ENCODE measurements at places on chromosomes 2 and 18.

DNA sequence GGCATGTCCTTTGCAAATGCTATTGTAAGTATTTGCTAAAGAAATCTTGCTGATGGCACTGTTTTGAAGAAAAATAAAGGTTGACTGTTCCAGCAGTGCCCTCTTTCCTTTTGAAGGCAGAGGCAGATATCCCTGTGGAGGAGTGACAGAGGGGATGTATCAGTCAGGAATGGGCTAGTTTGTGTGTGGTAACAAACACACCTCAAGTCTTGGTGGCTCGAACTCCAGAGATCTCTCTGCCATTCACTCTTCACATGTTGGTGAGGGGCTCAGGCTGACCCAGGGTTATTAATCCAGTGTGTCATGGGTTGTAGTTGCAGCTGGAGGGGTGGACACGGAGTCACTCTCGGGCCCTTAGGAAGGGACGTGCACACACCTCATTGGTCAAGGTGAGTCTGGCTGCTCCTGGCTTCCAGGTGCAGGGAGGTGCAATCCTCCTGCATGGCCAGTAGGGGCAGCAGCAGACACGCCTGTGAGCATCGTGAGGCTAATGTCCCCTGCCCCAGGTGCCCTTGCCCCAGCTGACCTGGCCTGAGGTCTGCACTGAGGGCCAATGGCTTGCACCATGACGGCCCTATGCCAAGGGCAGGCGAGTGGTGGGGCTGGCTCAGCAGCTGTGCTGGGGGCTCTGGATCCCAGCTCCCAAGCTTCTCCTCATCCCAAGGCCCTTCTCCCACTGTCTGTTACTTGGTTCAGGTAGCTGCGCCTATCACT is 146.5 kb downstream of the ASB1 start:
- peak; percentile 27 for DNase-seq

DNA sequence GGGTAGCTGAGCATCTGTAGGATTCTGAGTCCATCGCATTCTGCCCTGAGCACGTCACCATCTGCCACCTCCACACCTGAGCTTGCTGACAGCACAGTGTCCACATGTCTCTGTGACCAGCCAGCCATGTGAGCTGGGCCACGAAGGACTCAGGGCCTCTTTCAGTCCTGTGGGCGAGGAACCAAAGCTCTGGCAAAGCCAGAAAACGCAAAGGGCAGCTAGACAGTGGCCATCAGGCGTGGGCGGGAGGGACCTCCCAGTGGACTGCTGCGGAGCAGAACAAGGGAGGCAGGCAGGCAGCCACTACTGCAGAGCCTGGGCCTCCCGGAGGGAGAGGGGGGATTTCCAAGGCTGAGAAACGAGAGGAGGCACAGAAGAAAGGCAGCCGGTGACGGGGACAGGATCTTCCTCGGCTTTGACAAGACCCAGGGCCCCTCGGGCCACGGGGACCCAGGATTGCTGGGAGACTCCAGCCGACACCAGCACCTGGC is 274.6 kb upstream of the SALL3 start:
- no peak for DNase-seq

GRCh38 chr18:11673560-11673959 is 15.5 kb upstream of the GNAL start:
- DNase-seq, result no peak

- DNase-seq, result no peak
Measured at GRCh38 chr2:128401680-128402079, 83.0 kb upstream of the HS6ST1 start.

- DNase-seq, result peak; percentile 49
Measured at GRCh38 chr18:46754188-46754587, 2.7 kb downstream of the ST8SIA5 start.

DNA sequence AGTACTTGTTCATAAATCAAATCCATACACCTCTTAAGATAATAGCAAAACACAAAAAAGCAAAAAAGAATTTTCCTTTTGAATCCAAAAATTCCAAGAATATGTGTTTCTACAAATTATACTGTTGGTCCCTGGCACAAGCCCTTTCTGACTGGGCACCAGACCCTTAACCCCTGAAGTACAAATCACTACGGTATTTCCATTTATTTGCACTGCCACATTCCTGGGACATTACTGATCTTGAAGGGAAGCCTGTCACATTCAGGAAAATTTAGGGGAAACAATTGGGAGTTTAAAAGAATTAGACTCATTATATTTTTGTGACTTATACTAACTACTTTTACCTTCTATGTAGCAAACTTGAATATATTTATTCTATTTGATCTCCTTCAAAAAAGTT is 98.8 kb downstream of the ZNF521 start:
- DNase-seq, result no peak

DNA sequence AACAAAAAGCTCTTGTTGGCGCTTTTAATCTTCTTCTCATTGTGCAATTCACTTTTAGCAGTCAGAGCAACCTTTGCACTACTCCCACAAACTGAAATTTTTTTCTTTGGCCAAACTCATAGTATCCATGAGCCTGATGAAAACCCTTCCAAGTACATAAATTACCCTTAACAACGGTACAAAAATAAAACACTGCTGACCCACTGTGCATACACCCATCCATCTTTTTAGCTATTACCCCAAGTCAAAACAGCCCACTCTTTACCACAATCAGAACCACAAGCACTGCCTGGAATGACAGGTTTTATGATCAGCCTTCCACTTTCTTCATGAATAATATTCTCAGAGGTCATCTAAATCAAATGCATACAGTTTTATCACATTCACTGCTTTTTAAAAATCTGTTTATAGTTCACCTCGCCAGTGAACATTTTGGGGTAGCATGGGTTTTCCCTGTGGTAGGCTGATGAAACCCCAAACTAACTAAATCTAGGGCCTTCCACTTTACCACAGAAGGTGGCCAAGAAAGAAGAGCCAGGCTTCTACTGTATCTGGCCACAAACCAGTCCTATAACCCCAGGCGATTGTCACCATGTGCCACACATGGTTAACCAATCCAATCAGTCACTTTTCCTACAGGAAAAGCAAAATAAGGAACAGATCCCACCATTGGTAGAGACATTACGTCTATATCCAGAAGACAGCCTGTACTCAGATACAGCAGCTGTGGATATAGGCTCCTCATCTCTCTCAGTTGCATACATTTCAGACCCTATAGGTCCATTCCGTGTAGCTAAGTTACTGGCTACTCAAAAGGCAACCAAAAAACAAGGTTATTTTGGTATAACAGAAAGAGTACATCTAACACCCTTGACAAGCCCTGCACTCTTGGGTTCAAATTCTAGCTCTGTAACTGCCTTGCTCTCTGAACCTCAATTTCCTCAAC is 171.3 kb downstream of the THADA start:
- no peak for DNase-seq

GRCh38 chr2:64328415-64328722 is 125.6 kb upstream of the LGALSL start:
- no peak for DNase-seq

GRCh38 chr18:31447530-31448191 is at the start of gene DSG3:
TSS of gene DSG3 (plus strand) at chr18:31447741. CDS start at chr18:31447878, 137 bp downstream.
- no peak for DNase-seq

- DNase-seq, result peak; percentile 62
Measured at GRCh38 chr18:9708057-9708433, at the start of gene RAB31. TSS of gene RAB31 (plus strand) at chr18:9708301. CDS start at chr18:9708406, 105 bp downstream.

DNA sequence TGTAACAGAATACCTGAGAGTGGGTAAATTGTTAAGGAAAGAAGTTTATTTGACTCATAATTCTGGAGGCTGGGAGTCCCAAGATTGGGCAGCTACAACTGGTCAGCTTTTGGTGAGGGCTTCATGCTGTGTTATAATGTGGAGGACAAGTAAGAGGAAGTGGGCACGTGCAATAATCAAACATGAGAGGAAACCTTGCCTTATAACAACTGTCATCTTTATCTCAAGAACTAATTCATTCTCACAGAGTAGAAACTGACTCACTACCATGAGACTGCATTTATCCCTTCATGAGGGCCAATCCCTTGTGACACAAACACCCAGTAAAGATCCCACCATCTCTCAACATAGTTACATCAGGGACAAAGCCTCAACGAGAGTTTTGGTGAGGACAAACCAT is 318.1 kb upstream of the NT5C1B start:
- peak; percentile 1 for DNase-seq

- DNase-seq, result no peak
Measured at GRCh38 chr2:98895901-98896300, 40.1 kb downstream of the CRACDL start.

GRCh38 chr2:201788371-201788770 is 7.6 kb upstream of the ALS2 start:
- no peak for DNase-seq

- DNase-seq, result peak; percentile 75
Measured at GRCh38 chr18:3441290-3441689, 8.7 kb upstream of the TGIF1 start.

DNA sequence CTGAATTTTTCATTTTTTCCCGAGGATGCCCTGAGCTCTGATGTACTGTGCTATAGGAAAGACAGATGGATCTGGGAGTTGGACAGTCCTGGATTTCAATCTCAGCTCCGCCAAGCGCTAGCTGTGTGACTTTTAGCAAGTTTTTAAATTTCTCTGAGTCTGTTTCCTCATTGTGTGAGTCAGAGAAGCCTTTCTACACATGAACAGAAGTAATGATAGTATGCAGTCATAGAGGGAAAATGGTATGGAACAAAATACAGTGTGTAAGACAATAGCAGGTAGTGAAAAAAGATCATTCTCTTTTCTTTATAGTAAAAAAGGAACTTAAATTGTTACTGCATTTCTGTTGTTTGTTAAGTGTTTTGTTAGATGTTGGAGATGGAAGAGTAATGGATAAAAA is 52.4 kb upstream of the PPM1B start:
- DNase-seq, result no peak

GRCh38 chr2:145123606-145124005 is 603.7 kb upstream of the ZEB2 start:
- DNase-seq, result no peak

- no peak for DNase-seq
Measured at GRCh38 chr18:55503167-55503820, 84.7 kb downstream of the TCF4 start.

DNA sequence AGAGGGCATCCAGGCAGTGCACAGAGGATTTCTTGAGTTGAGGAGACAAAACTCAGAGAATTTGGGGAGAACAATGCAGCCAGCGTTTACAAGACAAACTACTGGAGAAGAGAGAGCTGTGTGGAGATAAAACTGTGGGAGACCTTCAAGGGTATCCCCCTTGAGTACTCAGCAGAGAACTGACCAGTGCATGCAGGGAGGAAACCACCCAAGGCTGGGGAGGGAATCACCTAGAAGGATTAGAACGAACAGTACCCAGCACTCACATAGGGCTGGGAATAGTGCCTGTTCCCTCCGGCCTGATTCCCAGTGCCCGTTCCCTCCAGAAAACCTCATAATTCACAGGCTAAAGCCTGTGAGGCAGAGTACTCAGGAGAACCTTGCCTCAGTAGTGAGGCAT is 61.9 kb upstream of the YPEL5 start:
- DNase-seq, result no peak

GRCh38 chr2:61357681-61358080 is 113.2 kb downstream of the USP34 start:
- DNase-seq, result no peak

- no peak for DNase-seq
Measured at GRCh38 chr18:59540780-59541179, 156.4 kb downstream of the CCBE1 start.

DNA sequence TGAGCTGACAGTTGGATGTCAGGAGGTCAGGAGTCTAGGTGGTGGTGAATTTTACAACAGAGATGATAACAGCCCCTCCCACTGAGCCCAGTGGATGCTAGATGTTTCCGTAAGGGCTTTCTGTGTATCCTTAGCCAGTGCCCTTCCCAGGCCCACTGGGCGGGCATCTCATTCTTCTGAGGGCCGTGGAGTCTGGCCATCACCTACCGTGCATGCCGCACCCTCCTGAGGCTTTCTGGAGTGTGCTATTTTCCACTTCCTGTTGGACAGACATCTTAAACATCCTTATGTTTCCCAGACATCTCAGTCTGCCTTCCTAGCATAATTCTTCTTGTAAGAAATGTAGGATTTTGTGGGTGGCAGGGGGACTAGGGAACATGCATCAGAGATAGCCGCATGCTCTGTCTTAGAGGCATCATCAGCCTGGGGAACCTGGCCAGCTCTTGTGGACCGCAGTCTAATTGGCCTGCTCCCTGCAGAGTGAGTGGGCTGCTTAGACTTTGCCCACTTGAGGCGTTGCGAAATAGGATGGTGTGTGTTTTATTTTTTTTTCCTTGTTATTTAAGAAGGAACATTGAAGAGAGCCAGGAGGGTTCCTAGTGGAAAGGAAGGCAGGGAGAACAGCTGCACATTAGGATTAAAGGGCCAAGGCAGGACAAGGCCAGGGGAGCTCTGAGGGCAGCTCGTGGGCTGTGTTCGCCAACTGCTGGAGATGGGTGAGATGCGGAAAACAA is 135.8 kb downstream of the SH3RF3 start:
- DNase-seq, result no peak

DNA sequence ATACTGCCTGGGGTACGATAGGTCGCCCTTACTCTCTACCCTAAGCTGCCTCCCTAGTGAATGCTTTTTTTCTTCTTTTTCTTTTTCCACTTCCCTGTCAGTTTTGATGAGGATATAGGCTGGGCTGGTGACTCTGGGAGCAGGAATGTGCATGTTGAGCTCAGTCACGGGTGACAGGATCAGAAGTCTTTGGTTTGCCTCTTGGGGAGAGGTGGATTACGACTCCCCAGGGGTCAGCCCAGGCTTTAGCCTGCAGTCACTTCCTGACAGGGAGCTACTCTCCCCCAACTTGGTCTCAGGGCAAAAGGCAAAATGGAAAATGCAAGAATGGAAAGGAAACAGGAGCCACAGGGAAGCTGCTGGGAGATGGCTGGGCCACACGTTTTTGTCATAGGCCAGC is 57.3 kb downstream of the THNSL2 start:
- no peak for DNase-seq

DNA sequence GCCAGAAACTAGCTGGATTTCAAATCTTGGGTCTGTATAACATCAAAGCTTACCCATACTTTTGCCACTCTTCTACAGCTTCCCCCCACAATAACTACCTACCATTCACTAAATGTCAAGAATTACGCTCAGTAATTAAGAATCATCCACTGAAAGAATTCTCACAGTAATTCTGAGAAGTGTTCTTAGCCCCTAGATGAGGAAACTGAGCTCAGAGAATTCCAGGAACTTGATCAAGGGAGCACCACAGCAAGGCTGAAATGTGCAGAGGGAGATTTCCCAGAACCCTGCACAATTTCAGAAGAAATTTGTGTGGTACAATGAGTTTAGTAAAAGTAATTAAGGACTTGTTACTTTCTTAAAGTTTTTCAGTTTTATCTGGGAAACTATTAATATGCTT is 194.5 kb upstream of the STK17B start:
- peak; percentile 62 for DNase-seq

DNA sequence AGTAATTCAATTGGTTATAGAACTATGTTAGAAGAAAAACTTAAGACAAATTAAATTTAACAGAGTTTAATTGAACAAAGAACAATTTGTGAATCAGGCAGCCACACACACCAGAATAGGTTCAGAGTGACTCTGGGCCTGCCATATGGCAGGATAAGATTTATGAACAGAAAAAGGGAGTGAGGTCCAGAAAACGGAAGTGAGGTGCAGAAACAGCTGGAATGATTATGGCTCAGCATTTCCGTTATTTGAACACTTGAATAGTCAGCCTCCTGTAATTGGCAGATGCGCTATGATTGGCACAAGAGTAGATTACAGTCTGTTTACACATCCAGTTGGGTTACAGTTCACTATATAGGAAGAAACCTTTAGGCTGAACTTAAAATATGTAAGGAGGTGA is 99.0 kb downstream of the MBD2 start:
- peak; percentile 46 for DNase-seq
